ENCODE measurements at places on chromosomes 13 and 19.
A peak's percentile ranks its signal among the peaks of the same experiment; 100 is the strongest.

- DNase-seq, result peak; percentile 56
Observed at GRCh38 chr13:75769141-75769905, 133.2 kb downstream of the LMO7 start.

DNA sequence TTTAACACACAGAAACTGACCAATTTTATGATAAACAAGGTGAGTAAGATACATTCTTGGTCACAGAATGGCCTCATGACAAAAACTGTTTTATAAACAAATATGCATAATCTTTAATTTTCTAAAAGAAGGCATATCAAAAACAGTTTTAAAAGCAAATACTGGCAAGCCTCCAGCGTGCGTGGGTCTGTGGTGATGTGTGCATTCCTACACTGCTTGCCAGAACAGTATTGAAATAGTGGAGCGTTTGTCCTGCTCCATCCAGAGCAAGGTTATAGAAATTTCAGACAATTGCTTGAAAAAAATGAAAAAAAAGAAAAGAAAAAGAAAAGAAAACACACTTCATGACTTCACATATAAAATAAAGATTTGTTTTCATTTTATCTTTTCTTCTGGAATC, 140.9 kb downstream of the MZT1 start:
- DNase-seq, result no peak

DNA sequence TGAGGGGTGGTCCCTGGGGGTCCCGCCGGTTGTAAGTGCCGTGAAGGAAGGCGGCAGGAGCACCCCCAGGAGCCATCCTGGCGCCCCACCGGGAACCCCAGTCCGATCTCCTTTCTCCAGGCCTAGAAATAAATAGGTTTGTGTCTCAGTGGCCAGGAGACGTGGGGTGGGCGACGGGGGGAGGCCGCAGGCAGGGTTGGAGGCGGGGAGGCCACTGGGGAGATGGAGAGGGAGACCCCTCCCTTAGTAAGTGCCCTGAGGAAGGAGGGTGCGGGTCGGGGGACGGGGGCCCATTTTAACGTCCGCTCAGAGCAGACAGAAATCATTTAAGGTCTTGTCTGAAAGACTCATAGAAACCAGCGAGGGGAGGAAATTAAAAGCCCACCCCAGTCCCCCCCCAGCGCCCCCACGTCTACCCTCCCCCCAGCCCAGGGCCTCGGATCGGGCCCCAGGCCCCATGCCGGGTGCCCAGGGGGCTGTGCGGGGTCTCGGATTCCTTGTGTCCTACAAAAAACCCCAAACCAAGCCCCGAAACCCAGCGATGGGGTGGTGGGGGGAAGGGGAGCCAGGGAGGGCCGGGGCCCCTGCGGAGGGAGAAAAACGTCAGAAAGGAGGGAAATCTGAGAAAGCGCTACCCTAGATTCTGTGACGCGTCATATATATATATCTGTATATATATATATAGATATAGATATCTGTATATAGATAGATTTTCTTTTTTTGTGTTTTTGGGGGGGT, 19.6 kb downstream of the ZBTB7A start:
- no peak for DNase-seq

GRCh38 chr19:4115818-4116385, 8.0 kb downstream of the MAP2K2 start:
- no peak for DNase-seq

- peak; percentile 4 for DNase-seq
Observed at GRCh38 chr13:29143847-29144246, 323.7 kb downstream of the MTUS2 start.

DNA sequence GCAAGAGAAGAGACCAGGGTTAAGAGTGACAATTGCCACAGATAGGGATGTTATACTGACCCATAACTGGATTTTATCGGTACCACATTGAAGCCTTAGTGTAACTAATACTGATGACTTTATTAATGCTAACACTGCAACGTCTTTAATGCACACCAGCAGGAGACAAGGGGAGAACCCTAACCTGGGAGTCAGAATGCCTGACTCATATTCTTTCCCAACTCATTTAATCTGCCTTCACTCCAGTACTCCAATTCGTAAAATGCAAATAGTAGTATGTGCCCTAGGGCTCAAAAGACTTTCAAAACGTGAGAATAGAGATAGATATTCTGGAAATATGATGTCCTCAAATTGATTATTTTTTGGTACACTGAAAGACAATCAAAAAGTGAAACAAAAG, 62.4 kb downstream of the GPC6 start:
- DNase-seq, result no peak

- DNase-seq, result no peak
Observed at GRCh38 chr13:93375491-93375890, 148.9 kb downstream of the GPC6 start.

DNA sequence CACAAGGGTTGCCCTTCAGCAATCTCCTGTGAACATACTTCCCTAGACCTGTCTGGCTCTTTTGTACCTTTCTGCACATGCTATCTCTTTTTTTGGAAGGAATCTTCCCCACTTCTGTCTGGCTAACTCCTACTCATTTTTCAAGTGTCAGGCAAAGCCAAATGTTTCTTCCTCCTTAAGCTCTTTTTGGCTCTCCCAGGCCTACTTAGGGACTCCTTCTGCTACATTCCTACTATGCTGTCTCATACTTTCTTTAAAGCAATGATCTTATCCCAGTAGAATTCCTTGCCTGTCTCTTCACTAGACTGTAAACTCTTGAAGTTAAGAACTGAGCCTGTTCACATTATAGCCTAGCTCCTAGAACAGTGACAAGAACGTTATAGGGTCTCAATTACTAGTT, 114.9 kb upstream of the WASF3 start:
- DNase-seq, result peak; percentile 75

DNA sequence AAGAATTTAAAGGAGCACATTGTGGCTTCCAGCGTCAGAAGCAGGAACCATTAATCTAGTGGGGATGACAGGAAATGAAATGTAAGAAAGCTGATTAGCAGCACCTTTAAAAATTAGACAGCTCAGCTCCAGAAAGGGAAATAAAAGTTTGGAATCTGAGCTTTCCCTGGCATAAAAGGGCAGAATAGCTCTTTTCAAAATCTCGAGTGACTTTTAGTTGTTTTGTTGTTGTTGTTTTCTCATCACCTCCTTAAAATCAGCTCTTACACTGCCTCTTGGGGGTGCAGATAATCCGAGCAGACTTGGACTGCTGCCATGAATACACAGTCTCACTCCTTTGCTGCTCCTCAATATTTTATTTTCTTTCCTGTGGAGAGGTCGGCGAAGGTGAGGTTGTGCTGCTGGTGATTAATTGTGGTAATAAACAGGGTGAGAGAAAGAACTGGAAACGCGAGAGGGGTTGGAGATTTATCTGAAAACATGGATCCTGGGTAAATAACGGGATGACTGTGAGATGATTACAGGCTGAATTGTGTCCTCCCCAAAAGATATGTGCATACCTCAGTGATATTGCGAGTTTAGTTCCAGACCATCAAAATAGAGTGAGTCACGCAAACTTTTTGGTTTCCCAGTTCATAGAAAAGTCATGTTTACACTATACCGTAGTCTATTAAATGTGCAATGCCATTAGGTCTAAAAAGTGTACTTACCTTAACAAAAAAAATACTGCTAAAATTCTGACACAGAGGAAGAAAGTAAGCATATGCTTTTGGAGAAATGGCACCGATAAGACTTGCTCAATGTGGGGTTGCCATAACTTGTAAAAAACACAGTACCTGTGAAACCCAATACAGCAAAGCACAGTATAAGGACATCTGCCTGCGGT, 787.7 kb downstream of the UQCRFS1 start:
- peak; percentile 7 for DNase-seq

GRCh38 chr13:104943331-104943730, 1592.1 kb downstream of the EFNB2 start:
- DNase-seq, result no peak

DNA sequence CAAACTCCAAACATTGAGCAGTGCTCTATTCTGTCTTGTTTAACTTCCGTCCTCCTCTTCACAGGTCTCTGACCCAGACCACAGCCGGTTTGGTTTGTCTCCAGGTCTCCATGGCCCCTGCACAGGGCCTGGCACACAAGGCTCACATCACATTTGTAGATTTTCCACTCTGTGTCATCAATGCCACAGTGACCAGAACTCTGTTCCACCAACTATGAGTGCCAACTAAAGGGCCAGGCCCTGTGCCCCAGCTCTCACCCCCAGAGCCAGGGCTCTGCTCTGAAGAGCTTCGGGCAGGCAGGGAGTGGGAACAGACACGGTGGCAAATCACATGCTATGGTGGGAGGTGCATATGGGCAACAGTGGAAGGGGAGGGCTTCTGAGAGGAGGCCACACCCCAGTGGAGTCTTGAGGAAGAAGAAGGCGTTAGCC, 16.0 kb downstream of the SMG9 start:
- DNase-seq, result no peak

- no peak for DNase-seq
Observed at GRCh38 chr19:42394751-42395150, 4.7 kb upstream of the CNFN start.

- peak; percentile 64 for DNase-seq
Observed at GRCh38 chr13:99057310-99057975, 79.6 kb upstream of the DOCK9 start.

Measured in AG10803 (cell line).